Tongue (tissue), 3 donors: ENCODE measurements at places on chromosomes 6 and 20. TPM values are rescaled to one million over a fixed set of nuclear protein-coding genes. Genes with fewer than 3 reads are reported as not detected.
A peak's percentile ranks its signal among the peaks of the same experiment; 100 is the strongest.

Gene CCN6
- not detected for total RNA-seq

Gene OPRM1
- 0.92 TPM for total RNA-seq

DNA sequence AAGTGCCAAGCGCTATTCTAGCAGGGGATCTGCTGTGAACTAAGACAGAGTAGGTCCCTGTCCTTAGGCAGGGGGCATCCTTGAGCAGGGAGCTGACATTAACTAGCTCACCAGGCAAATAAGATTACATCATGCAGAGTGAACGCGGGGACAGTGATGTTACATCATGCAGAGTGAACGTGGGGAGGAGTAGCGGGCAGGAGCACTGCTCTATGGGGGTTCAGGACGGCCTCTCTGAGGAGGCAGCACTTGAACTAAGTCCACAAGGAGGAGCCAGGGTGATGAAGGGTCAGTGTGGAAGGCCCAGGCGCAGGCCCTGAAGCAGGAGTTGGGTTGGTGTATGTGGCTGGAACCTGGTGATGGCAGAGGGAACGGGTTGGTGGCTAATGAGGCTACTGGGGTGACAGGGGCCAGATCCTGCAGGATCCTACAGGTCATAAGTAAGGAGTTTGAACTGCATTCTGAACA lies 38.7 kb downstream of the KAT14 start:
- DNase-seq, result no peak

- DNase-seq, result no peak
Measured at GRCh38 chr20:63931735-63932134, 24.5 kb downstream of the UCKL1 start.

DNA sequence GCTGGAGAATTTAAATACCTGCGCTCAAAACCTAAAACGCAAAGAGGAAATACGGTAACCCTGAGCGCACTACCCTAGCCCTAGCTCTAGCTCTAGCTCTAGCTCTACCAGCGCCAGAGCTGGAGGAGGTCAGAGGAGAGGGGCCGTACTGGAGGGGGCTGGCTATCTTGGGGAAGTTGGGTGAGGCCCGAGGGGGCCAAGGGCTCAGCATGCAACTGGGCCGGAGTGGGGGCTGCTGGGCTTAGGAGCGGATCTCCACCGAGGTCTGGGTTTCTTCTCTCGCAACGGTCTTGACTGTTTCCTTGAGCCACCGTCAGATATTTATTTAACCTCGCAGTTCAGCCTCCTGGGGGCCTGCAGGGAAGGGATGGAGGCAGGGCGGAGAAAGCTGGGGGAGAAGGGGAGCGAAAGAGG lies 91.0 kb downstream of the NCR2 start:
- DNase-seq, result peak; percentile 54

- peak; percentile 58 for DNase-seq
Measured at GRCh38 chr6:112223070-112223861, 31.1 kb downstream of the LAMA4 start.

- no peak for DNase-seq
Measured at GRCh38 chr20:40503119-40503518, 185.9 kb downstream of the MAFB start.

GRCh38 chr6:145194389-145194788 lies 540.9 kb downstream of the EPM2A start:
- DNase-seq, result no peak

DNA sequence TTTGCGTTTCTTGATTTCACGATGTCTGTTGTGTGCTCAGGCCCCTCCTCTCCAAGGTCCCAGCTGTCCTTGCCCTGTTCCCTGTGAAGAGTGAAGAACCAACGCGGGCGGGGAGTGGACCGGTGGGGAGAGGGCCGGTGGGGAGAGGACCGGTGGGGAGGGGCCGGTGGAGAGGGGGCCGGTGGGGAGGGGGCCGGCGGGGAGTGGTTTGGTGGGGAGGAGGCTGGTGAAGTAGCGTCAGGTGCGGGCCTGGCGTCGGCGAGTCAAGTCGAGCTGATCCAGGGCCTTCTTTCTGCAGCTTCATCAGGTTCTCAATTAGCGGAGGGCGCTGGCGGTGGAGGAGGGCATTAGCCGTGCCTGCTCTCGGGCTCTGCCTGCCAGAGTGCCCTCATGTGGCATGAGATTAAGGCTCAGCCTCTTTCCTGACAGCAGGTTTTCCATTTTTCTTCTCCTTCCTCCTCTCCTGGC lies 21.2 kb upstream of the BHLHE23 start:
- DNase-seq, result peak; percentile 29

DNA sequence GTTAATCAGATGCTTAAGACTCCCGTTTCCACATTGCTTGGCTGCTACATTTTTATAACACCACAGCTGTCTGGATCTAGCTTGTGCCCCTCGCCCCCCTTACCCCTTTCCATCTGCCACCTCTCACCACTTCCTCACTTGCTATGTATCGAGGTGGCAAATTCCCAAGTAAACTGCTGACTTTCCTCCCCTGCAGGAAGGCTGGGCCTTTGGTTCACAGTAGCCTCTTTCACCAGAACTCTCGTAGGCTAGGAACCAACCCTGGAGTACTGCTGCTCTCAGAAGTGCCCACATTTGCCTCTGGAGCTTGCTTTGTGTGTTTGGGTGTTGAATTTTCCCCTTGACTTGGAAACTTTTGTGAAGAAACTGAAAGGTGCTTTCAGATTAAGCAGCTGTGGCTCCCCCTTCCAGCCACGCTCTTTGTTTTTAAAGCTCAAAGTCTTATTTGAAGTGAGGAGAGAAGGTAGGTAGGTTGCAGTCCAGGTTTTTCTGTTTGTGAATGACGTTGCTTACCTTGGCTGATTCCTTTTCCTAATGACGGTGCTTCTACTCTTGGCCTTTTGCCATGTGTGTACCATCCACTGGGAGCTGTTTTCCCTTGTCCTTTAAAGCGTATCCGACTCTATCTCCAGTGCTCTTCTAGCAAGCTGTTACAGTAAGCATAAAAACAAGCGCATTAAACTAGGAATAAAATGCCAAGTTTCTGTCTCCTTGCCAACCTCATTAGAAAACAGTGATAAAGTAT lies 90.4 kb downstream of the CARMIL1 start:
- peak; percentile 93 for DNase-seq

- DNase-seq, result no peak
Measured at GRCh38 chr20:22597303-22597702, 12.9 kb upstream of the FOXA2 start.

DNA sequence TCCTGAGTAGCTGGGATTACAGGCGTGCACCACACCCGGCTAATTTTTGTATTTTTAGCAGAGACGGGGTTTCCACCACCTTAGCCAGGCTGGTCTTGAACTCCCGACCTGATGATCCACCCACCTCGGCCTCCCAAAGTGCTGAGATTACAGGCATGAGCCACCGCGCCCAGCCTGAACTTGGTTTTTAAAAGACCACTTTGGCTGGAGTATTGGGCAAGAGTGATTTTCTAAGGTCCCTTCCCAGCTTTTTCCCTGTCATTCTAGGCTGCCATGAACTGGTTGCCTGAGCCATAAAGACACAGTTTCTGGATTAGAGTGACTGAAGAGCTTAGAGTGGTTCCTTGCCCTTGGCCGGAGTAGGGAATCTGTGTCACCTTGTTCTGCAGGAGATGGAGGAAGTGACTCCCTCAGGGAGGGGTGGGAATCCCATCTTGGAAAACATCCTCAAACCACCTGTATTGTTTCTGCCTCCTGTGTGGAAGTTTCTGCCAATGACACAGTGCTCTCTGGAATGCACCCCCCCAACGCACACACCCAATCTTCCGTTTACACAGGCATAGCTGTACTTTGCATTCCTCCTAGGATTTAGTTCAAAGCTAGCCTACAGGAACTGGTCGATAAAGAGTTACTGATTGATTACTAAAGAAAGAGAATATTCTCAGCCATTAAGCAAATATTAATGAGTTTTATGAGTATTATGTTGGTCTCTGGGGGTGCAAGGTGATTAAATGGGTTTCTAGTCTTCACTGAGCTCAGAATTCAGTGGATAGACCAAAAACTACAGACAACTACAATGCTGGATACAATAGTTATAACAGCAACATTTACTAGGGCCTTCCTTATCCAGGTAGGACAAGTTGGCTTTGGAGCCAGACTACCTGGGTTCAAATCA lies 18.2 kb downstream of the BCL2L1 start:
- peak; percentile 48 for DNase-seq

GRCh38 chr6:2524090-2524489 lies 226.6 kb downstream of the MYLK4 start:
- no peak for DNase-seq

DNA sequence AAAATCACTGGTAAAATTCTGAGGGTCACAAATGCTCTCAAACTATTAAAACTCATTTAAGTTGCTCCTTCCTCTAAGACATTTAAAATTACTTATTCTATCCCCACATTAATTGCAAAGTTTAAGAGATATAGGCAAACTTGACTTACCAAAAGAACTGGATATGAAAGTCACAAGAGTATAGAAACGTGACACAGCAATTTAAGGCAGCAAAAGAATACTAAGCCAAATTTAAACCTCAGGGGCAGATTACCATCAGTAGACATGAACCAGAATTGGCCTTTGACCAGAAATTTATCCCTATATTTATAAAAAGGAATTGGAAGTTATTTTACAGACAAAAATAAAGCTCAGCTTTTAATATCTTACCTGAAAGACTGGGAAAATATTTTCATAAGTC lies 56.0 kb downstream of the MAP3K7 start:
- DNase-seq, result no peak

DNA sequence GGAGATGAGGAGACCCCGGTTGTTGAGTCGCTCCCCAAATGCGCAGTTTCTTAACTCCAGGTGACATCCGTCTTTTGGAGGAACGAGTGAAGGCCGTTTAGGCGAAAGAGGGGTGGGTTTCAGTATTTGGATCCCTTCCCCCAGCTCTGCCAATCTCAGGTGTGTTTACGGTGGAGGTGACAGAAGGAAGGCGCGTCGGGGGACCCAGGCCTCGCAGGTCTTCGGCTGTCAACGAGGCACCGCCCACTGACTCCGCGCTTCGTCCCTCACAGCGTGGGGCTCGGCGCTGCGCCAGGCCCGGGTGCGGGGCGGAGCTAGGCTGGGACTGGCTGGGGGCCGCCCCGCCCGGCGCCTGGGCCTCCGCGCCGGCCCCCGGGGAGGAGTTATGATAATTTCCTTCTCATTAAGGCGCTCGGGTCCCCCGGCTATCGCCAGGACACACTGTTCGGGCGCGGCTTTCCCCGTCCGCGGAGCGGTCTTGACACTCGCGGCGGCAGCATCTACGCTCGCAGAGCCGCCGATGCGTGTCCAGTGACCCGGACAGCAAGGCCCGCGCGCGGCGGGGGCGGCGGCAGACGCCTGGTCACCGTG lies at the start of gene TFAP2C:
Gene TFAP2C, plus strand, starts transcription at position 434 of the 591 bp plus-strand sequence. CDS start 239 bp downstream, outside the sequence.
- DNase-seq, result peak; percentile 80
